ENCODE measurements at places on chromosomes 13 and 19. TPM values are rescaled to one million over a fixed set of nuclear protein-coding genes. Genes with fewer than 3 reads are reported as not detected.

Gene CACNG7
- total RNA-seq = not detected

Gene C19orf85
- 0.83 TPM for total RNA-seq

Gene KCNC3
- 7.1 TPM for total RNA-seq

- DNase-seq = no peak
These were observed 5.6 kb downstream of the PNKP start for GRCh38 chr19:49861541-49862378.

- no peak for DNase-seq
These were observed 78.8 kb downstream of the CRYL1 start for GRCh38 chr13:20446900-20447299.

DNA sequence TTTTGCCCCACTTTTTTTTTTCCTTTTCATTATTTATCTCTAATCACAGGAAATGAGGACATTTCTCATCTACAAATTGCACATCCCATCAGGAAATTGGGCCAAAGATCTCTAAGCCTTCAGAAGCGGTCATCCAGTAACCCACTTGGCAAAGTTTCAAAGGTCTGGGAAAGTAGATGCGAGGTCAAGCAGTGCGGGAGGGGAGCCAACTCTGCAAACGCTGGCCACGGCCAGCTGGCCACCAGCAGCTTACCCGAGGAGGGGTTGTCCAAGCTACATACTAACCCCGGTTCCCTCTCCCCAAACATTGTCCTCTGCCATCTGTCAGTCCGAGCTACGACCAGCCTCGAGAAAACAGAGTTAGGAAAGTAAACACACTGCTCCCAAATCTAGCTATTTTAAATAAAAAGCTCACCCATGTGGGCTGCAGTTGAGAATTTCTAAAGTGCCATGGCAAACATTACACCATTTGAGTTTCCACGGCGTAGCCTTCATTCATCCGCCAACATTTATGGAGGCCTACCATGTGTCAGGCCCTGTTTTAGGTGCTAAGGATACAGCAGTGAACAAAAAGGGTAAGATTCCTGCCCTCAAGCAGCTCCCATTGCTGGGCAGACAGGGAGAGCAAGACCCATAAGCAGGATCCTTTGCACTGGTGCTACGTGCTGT, 11.5 kb downstream of the FFAR2 start:
- DNase-seq = peak; percentile 47

All from HT-29 (cell line).